AML-193 (cell line): ENCODE measurements at places on chromosomes 12 and 14.

GRCh38 chr12:114954511-114955055, 270.6 kb upstream of the TBX3 start:
- no peak for DNase-seq

DNA sequence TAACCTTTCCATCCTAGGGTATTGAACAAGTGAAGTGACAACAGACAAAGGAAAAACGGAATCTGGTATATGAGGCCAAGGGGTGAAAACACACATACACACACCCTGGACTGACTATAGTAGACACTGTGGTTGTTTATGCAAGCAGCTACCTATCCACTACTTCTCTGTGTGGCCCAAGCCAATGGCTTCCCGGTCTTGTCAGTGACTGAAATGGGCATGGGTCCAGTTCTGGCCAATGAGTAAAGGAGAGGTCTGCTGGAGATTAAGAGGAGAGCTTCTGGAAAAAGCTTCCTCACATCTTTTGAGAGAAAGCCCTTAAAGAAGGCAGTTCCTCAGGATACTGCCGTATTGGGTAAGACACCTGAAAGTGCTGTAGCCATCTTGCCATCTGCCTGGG, 19.3 kb downstream of the MBIP start:
- DNase-seq = no peak

- DNase-seq = no peak
Measured at GRCh38 chr12:18171571-18171970, 81.6 kb upstream of the RERGL start.

GRCh38 chr12:113396828-113397496, 6.7 kb downstream of the SDS start:
- DNase-seq = no peak

DNA sequence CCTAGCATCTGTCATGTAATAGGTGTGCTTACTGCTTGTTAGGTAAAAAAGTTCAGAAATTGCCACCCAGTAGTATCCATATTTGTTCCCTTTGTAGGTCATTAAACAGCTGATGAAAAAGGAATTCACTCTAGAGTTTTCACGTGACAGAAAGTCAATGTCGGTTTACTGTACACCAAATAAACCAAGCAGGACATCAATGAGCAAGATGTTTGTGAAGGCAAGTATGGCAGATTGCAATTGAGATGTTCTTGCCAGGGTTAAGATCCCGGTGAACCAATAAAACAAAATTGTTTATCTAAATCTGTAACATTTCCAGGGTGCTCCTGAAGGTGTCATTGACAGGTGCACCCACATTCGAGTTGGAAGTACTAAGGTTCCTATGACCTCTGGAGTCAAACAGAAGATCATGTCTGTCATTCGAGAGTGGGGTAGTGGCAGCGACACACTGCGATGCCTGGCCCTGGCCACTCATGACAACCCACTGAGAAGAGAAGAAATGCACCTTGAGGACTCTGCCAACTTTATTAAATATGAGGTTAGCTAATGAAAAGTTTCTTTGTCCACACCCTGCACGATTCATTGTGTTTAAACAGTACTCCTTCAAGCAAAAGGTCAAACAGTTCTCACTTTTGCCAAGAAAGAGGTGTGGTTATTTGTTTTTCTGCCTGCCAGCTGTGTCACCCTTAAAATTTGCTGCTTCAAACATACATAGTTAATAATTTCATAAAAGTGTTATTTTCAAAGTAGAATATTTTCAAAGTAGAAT, 58.3 kb downstream of the ATP2A2 start:
- no peak for DNase-seq

DNA sequence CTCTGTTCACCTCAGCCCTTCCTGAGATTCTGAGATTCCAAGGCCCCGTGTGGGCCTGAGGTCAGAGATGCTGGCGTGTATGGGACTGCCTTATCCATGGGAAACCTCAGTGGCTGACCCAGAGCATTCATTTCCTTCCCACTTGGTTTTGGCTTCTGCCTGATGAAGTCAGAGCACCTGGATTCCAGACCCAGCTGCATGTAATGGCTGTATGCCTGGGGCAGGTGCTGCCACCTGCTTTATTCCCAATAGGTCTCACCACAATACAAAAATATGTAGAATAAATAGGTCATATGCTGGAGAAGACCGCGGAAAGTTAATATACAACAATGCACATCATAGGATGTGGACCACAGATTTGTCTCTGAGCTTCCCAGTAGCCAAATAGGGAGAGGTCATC, 25.6 kb downstream of the FIGNL2 start:
- no peak for DNase-seq

GRCh38 chr12:91786499-91787272, 359.0 kb downstream of the BTG1 start:
- no peak for DNase-seq

- no peak for DNase-seq
Measured at GRCh38 chr12:73514672-73515071, 1023.0 kb upstream of the ATXN7L3B start.

DNA sequence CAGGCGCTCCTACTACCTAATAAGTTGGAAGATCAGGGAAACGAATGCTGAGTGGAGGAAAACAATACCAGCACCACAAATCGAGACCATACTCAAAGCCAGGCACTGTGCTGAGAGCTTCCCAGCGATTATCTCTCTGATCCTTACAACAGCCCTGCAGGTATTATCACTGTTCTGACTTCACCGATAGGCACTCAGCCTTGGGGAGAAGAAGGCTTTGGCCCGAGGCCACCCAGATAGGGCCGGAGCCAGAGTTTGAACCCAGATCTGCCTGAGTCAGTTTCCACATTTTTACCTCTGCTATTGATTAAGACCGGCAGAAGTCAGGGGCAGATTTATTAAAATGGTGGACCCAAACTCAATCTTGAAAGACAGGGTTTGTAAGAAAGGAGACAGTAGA, 4.9 kb downstream of the SVOP start:
- no peak for DNase-seq
